ENCODE measurements at places on chromosomes 4 and X.
A peak's percentile ranks its signal among the peaks of the same experiment; 100 is the strongest.

- DNase-seq = no peak
Observed at GRCh38 chrX:9940421-9940820, 26.7 kb upstream of the CLDN34 start.

GRCh38 chr4:145731028-145731427, 51.1 kb downstream of the C4orf51 start:
- no peak for DNase-seq

GRCh38 chrX:123340696-123341095, 156.6 kb downstream of the GRIA3 start:
- no peak for DNase-seq

DNA sequence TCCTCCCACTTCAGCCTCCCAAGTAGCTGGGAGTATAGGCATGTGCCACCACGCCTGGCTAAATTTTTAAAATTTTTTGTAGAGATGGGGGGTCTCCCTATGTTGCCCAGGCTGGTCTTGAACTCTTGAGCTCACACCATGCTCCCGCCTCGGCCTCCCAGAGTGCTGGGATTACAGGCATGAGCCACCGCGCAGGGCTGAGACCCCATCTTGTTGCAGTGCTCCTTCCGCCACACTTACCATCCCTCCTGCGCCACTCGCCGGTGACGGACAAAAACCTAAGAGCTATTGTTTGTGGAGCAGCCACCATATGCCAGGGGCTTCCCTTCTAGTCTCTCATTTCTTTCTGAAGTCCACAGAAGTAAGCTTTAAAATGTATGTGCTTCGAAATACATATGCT, 34.5 kb downstream of the NSG1 start:
- DNase-seq = no peak

DNA sequence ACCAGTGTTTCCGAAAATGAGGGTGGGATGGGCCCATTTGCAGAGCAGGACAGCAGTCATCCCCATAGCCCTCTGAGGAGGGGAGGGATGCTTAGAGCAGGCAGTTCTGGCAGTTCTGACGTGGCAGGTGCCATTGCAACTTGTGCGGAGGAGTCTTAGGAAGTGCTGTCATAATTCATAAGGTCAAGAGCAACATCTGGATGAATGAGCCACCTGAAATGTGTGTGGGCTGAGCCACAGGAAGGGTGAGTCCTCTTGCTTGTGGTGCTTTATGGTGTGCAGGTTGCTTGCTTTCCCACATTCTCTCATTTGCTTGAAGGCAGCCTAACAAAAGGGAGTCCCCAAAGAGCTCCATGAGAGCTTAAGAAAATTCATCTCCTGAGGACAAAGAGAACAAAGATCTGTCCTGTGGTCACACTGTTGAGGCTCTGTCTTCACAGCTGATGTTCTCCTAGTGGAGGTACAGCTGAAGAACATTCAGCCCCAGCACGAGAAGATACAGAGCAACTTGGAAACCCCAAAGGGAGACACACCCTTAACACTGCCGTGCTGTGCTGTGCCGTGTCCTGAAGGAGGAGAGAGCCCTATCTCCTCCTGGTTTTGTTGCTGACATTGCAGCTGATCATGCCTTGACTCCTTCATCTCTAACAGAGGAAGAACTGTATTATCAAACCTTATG, 60.3 kb downstream of the DLG3 start:
- DNase-seq = no peak

DNA sequence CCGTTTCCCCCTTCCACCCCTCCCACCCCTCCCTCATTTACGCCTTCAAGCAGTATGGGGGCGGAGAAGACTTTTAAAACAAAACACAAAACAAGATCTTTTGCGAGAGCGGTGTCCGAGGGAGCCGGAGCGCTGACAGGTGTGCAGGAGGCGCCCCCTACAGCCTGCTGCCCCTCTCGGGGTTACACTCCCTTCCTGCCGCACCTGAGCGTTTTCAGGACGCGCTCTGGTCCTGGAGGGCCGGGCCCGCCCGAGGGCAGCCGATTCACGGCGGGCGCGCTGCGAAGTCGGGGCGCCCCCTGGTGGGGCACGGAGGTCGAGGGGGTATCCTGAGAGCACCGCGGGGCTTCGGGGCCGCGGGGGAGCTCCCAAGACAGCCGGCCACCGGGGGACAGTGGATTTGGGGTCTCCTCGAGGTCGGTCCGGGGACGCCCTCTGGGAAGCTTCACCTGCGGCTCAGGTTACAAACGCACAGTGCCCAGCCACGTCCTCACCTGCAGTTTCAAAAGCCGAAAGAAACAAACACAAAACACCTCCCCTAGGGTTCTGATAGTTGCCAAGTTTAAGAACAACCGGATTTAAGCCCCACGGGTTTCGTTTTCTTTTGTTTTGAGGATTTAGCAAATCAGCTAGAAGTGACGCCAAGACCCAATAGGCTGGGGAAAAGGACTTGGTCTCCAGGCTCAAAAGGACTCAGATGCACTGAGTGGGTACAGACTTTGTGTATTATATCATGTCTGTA, 8.0 kb upstream of the NEUROG2 start:
- DNase-seq = peak; percentile 87

DNA sequence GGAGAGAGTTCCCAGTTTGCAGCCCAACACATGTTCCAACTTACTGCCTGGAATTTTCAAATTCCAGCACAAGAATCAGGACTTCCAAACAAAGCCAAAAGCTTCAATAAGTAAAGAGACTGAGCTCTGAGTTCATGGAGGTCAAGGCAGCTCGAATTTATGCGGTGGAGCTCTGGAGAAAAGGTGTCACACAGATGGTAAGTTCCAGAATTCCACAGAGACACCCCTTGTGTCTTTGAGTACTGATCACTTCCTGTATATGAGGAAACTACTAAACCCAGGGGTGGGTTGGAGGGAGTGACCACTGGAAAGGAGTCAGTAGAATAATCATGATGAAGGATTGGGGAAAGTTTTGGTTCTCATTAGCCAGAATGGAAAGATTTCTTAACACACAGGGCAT, 118.5 kb upstream of the GUCY1A1 start:
- no peak for DNase-seq

GRCh38 chr4:8817096-8817812, 54.4 kb downstream of the HMX1 start:
- DNase-seq = no peak

DNA sequence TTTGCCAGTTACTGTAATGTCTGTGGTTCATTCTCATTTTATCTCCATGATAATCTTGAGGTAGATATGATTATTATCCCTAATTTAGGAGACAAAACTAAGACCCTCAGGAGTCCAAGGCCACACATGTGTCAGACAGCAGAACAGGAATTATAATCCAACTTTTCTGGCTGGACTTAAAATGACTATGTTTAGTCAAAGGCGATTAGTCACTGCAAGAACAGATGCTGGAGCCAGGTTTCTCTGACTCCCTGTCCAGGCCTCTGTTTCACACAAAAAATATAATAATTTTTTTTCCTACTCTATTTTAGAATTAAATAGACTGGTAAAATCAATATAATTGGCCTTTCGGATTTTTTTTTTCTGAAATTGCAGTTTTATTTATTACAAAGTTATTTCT, 56.7 kb upstream of the TMEM131L start:
- DNase-seq = no peak

GRCh38 chrX:33686105-33686504, 446.0 kb downstream of the FAM47A start:
- no peak for DNase-seq

GRCh38 chrX:48972220-48973164, 848 bp upstream of the KCND1 start:
- no peak for DNase-seq

DNA sequence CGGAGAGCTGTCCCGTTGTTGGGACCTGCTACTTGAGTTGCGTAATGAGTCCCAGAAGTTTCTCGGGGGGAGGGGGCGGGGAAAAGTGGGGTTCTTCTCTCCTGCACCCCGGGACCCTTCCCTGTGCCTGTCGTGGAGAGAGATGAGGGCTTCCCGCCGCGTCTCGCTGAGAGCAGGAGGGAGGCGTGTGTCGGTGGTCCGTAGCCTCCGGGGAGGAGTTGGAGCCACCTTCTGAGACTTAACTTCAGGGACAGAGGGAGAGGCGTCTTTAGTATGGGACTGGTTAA, 698 bp downstream of the AFF1 start:
- no peak for DNase-seq

GRCh38 chr4:22762548-22762947, 69.8 kb downstream of the GBA3 start:
- DNase-seq = no peak

- no peak for DNase-seq
Observed at GRCh38 chrX:69234624-69235023, 69.4 kb upstream of the PJA1 start.

DNA sequence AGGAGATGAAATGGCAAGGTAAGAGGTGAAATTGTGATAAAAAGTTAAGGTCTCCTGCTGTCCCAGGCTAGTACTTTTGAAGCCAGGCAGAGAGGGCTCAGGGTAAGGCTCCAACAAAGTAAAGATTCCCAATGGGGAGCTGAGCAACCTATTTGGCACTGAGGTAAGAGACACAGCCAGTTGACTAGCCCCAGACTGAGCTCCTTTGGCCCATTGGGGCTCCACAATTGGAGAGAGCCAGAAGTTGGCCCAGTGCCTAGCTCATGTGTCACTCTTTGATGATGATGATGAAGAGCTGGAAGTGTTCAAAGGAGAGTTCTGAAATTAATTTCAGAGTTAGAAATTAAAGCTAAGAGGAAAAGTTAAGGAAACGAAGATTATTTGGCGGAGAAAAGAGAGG, 94.6 kb downstream of the RLIM start:
- no peak for DNase-seq

DNA sequence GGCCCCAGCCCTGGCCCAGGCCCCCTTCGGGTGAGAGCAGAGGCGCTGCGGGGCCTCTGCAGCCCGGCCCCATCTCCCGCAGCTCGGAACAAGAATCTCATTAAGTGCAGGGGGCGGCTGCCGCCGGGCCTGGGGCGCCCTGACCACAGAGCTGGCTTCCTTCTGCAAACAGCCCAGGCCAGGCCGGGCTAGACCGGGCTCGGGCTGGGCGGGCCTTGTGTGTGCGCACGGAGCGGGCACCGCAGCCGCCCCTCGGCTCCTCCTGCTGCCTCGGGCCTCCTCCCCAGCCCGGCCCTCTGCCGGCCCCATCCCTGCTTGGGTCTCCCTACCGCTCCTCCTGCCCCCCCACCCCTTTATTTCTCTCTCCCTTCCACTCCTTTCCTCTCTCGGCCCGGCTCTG, 83.3 kb downstream of the EFNB1 start:
- DNase-seq = no peak

DNA sequence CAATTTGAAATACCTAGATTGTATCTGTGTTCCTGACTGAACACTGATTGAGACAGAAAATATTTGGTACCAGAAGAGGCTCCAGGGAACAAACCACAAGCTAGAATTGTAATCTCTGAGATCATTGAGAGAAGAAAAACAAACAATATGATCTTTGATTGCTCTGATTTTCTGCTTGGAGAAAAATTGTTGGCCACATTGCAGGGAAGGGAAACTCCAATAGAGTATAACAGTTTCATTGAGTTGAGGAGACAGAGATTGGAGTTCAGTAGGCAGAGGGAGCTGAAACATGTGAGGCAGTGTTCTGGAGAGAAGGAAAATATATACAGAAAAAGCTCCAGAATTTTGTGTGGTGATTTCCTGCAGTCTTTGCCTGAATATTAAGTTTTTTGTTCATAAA, 158.2 kb downstream of the C4orf33 start:
- no peak for DNase-seq

- DNase-seq = no peak
Observed at GRCh38 chr4:151436093-151436518, 27.1 kb downstream of the FHIP1A start.

GRCh38 chr4:24104158-24104565, 214.3 kb upstream of the PPARGC1A start:
- no peak for DNase-seq

DNA sequence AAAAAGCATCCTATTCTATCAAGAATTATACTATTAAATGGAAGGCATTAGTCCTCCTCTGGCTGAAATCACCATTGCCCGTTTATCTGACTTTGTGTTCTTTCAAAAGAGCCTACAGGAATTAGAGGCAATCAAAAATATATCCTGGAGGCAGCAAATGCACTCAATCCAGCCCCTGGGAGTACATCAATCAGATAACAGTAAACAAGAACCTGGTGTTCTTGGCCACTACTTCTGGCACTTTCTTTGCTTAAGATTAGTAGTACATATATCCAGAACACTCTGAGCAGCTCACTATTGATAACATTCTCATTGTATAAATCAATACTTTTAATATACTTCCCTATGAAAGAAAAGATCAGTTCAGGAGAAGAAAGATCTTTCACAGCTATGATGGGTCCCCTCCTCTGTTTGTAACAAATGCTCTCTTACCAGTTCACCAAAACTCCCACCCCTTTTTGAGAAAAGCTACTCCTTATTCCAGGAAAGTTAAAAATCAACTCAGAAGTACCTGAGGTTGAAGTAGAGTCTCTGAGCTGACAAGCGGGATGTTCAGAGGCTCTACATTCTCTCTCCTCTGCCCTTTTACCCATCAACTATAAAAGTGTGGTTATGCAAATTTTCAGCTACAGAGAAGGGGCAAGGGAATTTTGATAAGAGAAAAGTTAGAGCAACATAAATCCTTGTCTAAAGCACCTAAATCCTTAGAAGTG, 176.0 kb downstream of the COX18 start:
- no peak for DNase-seq

DNA sequence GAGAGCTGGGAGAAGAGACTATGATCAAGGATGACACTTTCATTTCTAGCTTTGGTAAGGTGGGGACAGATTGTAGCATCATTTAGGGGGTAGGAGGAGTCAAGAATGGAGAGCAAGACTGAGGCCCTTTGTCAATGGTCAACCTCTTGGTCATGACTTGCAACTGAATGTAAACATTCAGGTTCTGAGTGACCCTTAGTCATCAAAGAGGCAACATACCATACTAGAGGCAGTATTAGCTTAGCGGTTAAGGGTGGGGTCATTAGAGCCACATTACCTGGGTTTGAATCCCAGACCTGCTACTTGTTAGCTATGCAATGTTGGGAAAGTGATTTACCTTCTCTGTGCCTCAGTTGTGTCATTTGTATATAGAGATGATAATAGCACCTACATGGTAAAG, 76.5 kb downstream of the MED28 start:
- DNase-seq = no peak

DNA sequence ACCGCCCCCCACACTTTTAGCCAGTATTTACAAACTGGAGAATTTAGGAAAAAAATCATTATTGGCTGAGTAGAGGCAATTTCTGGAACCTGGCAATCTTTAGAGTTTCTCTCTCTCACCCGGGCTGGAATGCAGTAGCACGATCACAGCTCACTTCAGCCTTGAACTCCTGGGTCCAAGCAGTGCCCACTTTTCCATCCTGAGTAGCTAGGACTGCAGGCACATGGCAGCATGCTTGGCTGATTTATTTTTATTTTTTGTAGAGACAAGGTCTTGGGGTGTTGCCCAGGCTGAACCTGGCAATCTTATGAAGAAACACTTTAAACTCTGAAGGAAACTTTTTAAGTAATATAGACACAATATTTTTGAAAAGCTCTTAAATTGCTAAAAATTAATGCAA, 120.1 kb downstream of the AFF1 start:
- DNase-seq = no peak

- DNase-seq = peak; percentile 30
Observed at GRCh38 chrX:129980540-129981199, 1.8 kb upstream of the BCORL1 start.

- DNase-seq = no peak
Observed at GRCh38 chr4:76801621-76802235, 96.2 kb downstream of the SOWAHB start.

Data from GM06990 (cell line).